ENCODE measurements at places on chromosomes 5 and 9.

GRCh38 chr5:114657342-114658130, 295.7 kb downstream of the KCNN2 start:
- no peaks in the 10 kb centered on the region for H3K36me3 ChIP-seq
- H3K27me3 ChIP-seq, result no peaks in the 10 kb centered on the region
- no peak overlapping the region for H3K27ac ChIP-seq
- no peak for DNase-seq
- peaks cover 7% of the 10 kb centered on the region for H3K4me1 ChIP-seq
- H3K4me3 ChIP-seq, result no peak overlapping the region

DNA sequence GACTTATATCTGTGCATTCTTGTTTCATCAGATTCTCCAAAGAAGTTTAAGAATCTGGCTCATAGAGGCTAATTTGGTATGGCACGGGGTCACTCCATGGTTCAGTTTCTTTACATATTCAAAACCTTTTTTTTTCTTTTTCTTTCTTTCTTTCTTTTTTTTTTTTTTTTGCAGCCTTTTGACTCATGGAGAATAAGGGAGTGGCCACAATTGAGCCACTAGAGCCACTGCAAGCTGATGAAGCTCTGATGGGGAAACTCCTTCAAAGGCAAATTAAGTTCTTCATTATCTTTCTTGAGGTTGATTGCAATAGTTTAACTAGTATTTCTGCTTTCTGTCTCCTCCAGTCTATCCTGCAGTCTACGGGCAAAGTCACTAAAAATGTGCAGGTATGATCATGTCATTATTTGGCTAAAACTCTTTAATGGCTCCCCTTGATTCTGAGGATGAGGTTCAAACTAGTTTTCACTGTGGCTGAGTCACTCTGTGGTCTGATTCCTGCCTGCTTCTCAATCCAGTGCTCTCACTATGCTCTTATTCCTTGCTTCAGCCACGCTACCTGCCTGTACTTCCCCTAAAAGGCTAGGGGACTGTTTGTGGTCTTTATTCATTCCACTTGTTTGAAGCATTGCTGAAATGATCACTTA, 93.5 kb upstream of the RIOK2 start:
- no peaks in the 10 kb centered on the region for H3K4me1 ChIP-seq
- DNase-seq, result no peak
- no peaks in the 10 kb centered on the region for H3K27me3 ChIP-seq
- no peaks in the 10 kb centered on the region for H3K36me3 ChIP-seq
- no peak overlapping the region for H3K4me3 ChIP-seq

DNA sequence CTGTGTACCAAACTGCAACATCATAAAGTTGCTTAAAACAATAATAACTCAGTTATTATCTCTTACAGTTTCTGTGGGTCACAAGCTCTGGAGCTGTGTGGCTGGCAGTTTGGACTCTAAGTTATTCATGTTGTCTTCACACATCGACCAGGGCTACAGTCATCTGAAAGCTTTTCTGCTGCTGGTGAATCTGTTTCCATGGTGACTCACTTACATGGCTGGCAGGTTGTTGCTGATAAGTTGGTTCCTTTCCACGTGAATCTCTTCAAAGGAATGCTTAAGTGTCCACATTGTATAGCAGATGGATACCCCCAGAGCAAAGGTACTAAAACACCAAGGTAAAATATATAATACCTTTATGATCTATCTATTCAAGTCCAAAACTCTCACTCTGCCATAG, 44.8 kb upstream of the CYLC2 start:
- DNase-seq, result no peak
- no peaks in the 10 kb centered on the region for H3K36me3 ChIP-seq
- no peak overlapping the region for H3K4me3 ChIP-seq
- no peaks in the 10 kb centered on the region for H3K27me3 ChIP-seq
- H3K27ac ChIP-seq, result no peak overlapping the region

GRCh38 chr9:93654351-93654961, 78.1 kb downstream of the PHF2 start:
- no peaks in the 10 kb centered on the region for H3K27me3 ChIP-seq
- no peak for DNase-seq
- H3K4me1 ChIP-seq, result no peaks in the 10 kb centered on the region
- no peak overlapping the region for H3K4me3 ChIP-seq
- peaks cover 13% of the 10 kb centered on the region for H3K36me3 ChIP-seq

DNA sequence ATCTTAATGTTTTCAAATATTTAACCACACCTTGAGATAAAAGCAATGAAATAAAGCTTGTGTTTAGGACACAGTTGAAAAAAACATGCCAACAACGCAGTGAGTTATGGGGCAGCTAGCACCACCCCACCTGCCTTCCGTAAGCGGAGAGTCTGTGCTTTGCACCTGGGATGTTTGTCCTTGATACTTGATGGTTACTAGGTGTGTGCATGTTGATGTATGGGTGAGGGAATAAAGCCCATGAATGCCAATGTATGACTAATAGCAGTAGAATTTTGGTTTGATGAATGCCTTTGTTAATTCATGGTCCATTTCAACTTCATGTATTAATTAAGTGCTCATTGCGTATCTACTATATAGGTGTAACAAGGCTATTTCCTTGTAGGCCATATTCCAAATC, 74.0 kb downstream of the PCSK5 start:
- H3K27me3 ChIP-seq, result no peaks in the 10 kb centered on the region
- no peaks in the 10 kb centered on the region for H3K4me1 ChIP-seq
- H3K4me3 ChIP-seq, result no peak overlapping the region
- no peaks in the 10 kb centered on the region for H3K36me3 ChIP-seq
- no peak for DNase-seq

GRCh38 chr9:122005597-122005996, 87.5 kb downstream of the TTLL11 start:
- no peak overlapping the region for H3K27ac ChIP-seq
- no peak overlapping the region for H3K4me3 ChIP-seq
- H3K27me3 ChIP-seq, result peaks cover 2% of the 10 kb centered on the region
- DNase-seq, result peak; percentile 37
- H3K4me1 ChIP-seq, result peaks cover 17% of the 10 kb centered on the region

All from cardiac muscle cell (in vitro differentiated cells and primary cell).